Prostate gland (tissue), 2 donors: ENCODE measurements at places on chromosomes 16 and 17.

DNA sequence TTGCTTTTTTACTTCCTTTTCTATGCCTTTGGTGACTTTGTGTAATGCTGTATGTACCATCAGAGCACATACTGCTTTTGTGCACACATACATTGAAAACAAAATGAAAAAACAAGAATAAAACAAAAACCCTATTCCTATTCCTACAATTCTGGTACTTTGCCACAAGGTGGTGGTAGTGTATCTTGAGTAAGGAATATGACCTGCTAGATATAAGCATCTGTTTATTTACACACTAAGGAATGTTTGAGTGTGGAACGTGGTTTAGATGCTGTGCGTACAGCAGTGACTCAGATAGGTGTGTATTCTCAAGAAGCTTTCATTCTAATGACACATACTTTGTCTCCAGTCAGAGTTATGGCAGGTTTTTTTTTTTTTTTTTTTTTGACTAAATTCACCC, 606.2 kb downstream of the WWOX start:
- no peaks in the 10 kb centered on the region for H3K27me3 ChIP-seq
- no peaks in the 10 kb centered on the region for H3K36me3 ChIP-seq
- no peaks in the 10 kb centered on the region for H3K4me1 ChIP-seq
- no peak overlapping the region for H3K27ac ChIP-seq
- DNase-seq: no peak
- no peak overlapping the region for H3K4me3 ChIP-seq

- no peak overlapping the region for H3K4me3 ChIP-seq
- no peaks in the 10 kb centered on the region for H3K36me3 ChIP-seq
Observed at GRCh38 chr17:40560592-40561293, 4.5 kb downstream of the CCR7 start.

GRCh38 chr16:10282367-10282766, 100.1 kb upstream of the GRIN2A start:
- no peaks in the 10 kb centered on the region for H3K4me1 ChIP-seq
- H3K36me3 ChIP-seq: no peaks in the 10 kb centered on the region
- H3K27ac ChIP-seq: no peak overlapping the region
- H3K4me3 ChIP-seq: no peak overlapping the region
- H3K27me3 ChIP-seq: no peaks in the 10 kb centered on the region
- no peak for DNase-seq

GRCh38 chr16:15970202-15970601, 20.8 kb downstream of the ABCC1 start:
- no peak overlapping the region for H3K4me3 ChIP-seq
- no peaks in the 10 kb centered on the region for H3K27me3 ChIP-seq
- H3K4me1 ChIP-seq: peaks cover 3% of the 10 kb centered on the region

GRCh38 chr17:15398291-15398690, 56.9 kb upstream of the TEKT3 start:
- no peaks in the 10 kb centered on the region for H3K4me1 ChIP-seq
- H3K36me3 ChIP-seq: no peaks in the 10 kb centered on the region
- H3K27me3 ChIP-seq: no peaks in the 10 kb centered on the region
- H3K27ac ChIP-seq: no peak overlapping the region

DNA sequence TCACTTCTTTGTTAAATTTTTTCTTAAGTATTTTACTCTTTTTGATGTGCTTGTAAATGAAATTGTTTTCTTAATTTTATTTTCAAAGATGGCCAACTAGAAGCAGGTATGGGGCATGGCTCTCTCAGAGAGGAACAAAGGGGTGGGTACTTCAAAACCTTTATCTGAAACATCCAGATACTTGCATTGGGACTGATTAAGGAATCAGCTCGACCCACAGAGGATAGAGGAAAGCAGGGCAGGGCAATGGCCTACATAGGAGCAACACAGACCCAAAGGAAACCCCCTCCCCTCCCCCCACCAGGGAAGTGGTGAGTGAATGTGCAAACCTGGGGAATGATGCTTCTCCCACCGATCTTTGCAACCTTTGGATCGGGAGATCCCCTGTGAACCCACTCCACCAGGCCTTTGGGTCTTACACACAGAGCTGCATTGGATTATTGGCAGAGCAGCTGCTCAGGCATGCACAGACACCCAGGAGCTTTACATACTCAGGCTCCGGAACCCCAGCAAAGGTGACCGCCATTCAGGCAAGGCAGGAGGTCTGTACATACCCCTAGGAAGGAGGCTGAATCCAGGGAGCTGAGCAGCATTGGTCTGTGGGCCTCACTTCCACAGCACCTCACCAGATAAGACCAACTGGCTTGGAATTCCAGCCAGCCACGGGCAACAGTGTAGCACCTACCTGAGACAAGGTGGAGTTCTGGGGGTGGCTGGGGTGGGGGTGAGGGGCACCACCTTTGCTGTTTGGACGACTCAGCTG, 3.0 kb upstream of the CCR7 start:
- no peak overlapping the region for H3K4me3 ChIP-seq
- no peaks in the 10 kb centered on the region for H3K4me1 ChIP-seq
- no peaks in the 10 kb centered on the region for H3K27me3 ChIP-seq
- H3K27ac ChIP-seq: no peak overlapping the region

DNA sequence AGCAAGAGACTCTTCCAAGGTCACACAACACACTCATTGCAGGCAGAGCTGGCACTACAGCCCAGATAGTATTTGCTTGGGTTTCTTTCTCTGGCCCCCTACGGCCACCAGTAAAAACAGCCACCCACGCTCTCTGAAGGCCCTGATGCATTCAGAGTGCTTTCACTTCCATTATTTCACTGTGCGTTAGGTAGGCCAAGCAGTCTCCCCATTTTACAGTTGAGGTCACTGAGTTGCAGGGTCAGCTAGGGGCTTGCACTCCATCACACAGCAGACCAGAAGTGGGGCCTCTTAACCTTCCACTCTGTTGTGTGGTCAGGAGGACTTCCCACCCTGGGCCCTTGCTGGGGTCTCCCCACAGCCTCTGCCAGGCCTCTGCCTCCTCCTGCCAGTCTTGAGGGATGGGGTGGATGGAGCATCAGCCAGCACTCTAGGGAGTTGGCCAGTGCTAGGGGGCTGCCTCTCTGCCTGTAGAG, 2.5 kb downstream of the TBX21 start:
- no peak overlapping the region for H3K4me3 ChIP-seq
- no peaks in the 10 kb centered on the region for H3K36me3 ChIP-seq
- peaks cover 7% of the 10 kb centered on the region for H3K27me3 ChIP-seq
- no peak overlapping the region for H3K27ac ChIP-seq

- H3K4me1 ChIP-seq: peaks cover 6% of the 10 kb centered on the region
- no peaks in the 10 kb centered on the region for H3K36me3 ChIP-seq
- H3K4me3 ChIP-seq: no peak overlapping the region
- H3K27me3 ChIP-seq: no peaks in the 10 kb centered on the region
- DNase-seq: no peak
Observed at GRCh38 chr16:58422809-58423208, 30.5 kb downstream of the GINS3 start.

DNA sequence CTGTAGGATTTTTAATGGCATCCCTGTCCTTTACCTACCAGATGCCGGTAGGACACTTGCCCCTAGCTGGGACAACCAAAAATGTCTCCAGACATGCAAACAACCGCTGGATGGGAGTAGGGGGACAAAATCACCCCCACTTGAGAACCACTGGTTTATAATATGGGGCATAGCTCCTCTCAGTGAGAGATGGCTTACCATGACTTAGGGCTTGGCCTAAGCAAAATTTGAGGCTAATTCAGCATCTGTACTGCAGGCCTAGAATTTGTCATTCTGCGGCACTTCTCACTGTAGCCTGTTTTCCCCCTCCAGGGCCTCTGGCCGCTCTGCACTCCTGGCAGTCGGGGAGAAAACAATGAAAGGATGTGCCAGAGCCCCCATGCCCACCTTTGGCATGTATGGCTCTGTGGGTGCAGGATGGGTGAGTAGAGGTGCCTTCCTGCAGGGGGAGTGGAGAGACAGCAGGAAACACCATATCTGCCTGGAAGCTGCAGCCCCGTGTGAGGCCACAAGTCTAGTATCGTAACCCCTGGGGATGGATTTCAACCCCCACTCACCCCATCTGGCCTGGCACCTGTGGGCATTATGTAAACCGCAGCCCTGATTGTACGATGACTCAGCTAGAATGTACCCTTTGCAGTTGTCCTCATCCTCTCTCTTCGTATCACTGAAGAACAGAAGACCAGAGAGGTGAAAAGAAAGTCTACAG, 268.1 kb downstream of the SOX9 start:
- no peaks in the 10 kb centered on the region for H3K27me3 ChIP-seq
- no peak overlapping the region for H3K27ac ChIP-seq
- H3K36me3 ChIP-seq: no peaks in the 10 kb centered on the region
- DNase-seq: no peak
- no peak overlapping the region for H3K4me3 ChIP-seq

DNA sequence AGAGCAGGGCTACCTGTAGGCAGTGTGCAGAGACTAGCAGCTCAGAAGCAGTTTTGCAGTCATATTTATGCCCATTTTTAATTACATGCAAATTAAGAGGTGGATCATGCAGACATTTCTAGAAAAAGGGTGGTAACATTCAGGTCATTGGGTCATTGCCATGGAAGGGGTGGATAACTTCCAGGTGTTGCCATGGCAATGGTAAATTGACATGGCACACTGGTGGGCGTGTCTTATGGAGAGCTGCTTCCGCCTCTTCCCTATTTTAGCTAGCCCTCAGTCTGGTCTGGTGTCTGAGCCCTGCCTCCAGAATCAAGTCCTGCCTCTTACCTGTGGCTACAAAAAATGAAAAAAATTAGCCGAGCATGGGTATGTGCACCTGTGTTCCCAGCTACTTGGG, 2.8 kb upstream of the DNAI2 start:
- no peak overlapping the region for H3K27ac ChIP-seq
- no peaks in the 10 kb centered on the region for H3K36me3 ChIP-seq
- H3K4me1 ChIP-seq: no peaks in the 10 kb centered on the region
- no peak overlapping the region for H3K4me3 ChIP-seq
- no peak for DNase-seq

DNA sequence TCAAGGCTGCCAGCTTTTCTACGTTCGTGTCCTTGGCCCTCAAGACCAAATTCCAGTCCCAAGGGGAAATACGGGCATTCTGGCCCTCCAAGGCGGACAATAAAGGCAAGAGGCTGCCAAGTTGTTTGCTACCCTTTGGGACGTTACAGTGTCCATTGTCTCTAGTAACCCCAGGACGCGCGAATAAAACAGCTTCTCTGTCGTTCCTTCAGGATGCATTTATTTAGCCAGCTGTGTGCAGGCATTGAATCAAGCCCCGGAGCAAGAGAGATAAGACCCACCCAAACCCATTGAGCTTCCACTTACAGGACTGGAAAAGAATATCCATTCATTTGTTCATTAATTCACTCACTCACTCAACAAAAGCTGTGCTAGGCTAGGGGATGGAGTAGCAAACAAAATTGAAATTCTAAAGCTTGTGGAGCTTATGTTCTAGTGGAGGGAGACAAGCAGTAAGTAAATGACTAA, 656 bp downstream of the MRPL58 start:
- peak overlapping the region; percentile 92 for H3K27ac ChIP-seq
- no peaks in the 10 kb centered on the region for H3K27me3 ChIP-seq
- H3K4me1 ChIP-seq: peaks cover 5% of the 10 kb centered on the region
- H3K4me3 ChIP-seq: peak overlapping the region; percentile 62
- DNase-seq: no peak

DNA sequence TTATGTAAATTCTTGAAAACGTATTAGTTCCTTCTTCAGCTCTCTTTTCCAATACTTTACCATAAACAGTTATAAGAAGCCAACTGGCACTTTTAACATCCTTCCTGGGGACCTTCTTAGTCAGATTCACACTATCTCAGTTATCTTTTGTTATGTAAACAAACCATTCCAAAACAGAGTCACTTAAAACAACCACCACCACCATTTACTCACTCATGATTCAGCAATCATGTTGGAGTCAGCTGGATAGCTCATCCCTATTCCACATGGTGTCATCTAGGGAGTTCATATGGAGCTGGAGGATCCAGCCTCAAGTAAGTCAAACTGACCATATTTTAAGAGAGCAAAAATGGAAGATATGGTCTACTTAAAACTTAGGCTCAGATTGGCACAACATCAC, 240.3 kb upstream of the IRX3 start:
- no peak overlapping the region for H3K27ac ChIP-seq
- H3K36me3 ChIP-seq: no peaks in the 10 kb centered on the region
- DNase-seq: no peak
- no peaks in the 10 kb centered on the region for H3K4me1 ChIP-seq
- no peaks in the 10 kb centered on the region for H3K27me3 ChIP-seq

DNA sequence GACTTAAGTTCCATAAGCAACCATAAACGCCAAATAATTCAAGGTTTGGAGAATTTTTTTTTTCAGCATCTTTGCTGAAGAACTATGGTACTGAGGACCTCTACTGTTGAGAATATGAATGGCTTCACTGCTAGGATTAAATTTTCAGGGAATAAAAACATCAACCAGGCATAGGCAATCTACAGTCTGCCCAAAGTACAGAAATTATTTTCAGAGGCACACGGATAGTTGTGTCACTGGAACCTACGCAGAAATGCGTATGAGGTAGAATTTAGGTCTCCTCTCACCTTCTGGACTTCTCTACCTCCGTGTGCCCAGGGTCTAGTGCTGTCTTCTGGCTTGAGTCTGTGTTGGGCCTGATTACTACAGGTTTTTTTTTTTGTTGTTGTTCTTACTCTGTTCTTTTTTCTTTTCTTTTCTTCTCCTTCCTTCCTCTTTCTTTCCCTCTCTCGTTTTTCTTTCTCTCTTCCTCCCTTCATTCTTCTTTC, 39.7 kb downstream of the NACA2 start:
- no peak overlapping the region for H3K4me3 ChIP-seq
- DNase-seq: no peak
- H3K27ac ChIP-seq: no peak overlapping the region
- no peaks in the 10 kb centered on the region for H3K27me3 ChIP-seq
- H3K36me3 ChIP-seq: no peaks in the 10 kb centered on the region
- no peaks in the 10 kb centered on the region for H3K4me1 ChIP-seq

DNA sequence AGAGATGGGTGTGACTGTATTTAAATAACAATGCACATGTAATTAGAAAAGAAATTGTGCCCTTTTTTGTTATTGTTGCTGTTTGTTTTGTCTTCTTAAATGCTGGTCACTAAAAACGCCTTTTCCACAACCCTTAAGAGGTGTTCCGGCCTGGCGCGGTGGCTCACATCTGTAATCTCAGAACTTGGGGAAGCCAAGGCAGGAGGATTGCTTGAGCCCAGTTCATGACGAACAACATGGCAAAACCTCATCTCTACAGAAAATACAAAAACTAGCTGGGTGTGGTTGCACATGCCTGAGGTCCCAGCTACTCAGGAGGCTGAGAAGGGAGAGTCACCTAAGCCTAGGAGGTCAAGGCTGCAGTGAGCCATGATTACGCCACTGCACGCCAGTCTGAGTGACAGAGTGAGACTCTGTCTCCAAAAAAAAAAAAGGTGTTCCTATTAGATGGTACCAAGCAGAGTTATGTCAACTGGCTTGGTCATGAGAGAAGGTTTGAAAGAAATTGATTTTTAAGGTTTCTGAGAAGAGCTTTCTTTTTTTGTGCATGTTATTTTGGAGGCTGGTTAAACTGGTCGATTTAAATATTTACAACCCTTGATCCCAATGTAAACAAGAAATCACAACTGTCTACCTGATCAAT, 23.5 kb upstream of the RFFL start:
- H3K4me3 ChIP-seq: peak overlapping the region; percentile 89
- H3K36me3 ChIP-seq: no peaks in the 10 kb centered on the region
- no peaks in the 10 kb centered on the region for H3K4me1 ChIP-seq
- H3K27me3 ChIP-seq: no peaks in the 10 kb centered on the region

- no peak for DNase-seq
- H3K4me1 ChIP-seq: peaks cover 8% of the 10 kb centered on the region
- no peaks in the 10 kb centered on the region for H3K27me3 ChIP-seq
- no peaks in the 10 kb centered on the region for H3K36me3 ChIP-seq
- no peak overlapping the region for H3K4me3 ChIP-seq
Observed at GRCh38 chr17:81837641-81838040, 2.8 kb upstream of the PPP1R27 start.

GRCh38 chr17:72477491-72477890, 356.7 kb downstream of the SOX9 start:
- no peak overlapping the region for H3K4me3 ChIP-seq
- peak overlapping the region; percentile 60 for H3K27ac ChIP-seq
- no peaks in the 10 kb centered on the region for H3K27me3 ChIP-seq
- H3K4me1 ChIP-seq: peaks cover 14% of the 10 kb centered on the region
